ENCODE measurements at places on chromosomes 3 and 15. TPM values are rescaled to one million over a fixed set of nuclear protein-coding genes. Genes with fewer than 3 reads are reported as not detected.

The APBA2 gene
- polyA plus RNA-seq: 25.4 TPM

The PPARG gene
- not detected for polyA plus RNA-seq

DNA sequence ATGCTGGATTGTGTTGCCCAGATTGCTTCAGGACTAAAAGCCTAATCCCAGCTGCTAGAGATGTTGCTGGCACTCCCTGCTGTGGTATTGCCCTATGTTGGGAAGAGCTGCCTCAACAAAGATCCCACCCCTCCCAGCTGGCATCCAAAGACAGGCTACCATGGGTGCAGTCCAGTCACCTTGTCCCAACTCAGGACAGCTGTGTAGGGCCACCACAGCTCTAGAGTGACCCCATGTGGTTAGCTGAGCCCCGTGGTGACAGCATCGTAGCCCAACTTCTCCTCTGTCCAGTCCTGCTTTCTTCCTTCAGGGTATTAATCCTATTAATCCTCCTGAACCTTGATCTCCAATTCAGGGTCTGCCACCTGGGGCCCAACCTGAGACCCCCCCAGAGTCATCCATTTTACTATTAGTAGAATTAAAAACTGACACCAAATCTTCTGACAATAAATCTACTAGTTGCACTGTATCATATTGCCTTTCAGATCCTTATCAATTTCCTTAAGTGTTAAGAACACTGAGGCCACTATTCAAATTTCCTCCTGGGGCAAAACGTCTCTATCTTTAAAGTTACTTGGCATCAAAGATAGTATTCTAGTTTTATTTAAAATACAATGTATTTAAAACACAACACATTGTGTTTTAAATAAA lies 83.5 kb downstream of the AQP9 start:
- no peaks in the 10 kb centered on the region for H3K36me3 ChIP-seq
- H3K27ac ChIP-seq: no peak overlapping the region
- H3K4me3 ChIP-seq: no peak overlapping the region
- peaks cover 8% of the 10 kb centered on the region for H3K27me3 ChIP-seq

DNA sequence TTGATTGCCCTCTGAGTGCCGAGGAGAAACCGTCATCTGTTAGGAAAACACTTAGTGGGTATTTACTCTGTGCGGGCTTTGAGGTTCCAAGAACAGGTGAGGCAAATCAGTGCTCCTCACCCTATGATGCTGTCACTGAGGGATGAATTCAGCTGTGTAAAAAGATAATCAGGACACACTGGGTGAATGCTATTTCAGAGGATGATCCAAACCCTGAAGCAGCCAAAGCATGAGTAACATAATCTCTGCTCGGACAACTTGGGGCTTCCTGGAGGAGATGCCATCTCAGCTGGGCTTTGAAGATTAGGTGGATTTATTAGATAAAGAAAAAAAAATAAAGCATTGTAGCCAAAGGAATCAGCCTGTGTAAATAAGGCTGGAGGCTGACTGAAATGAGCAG lies 10.5 kb upstream of the GADL1 start:
- no peak overlapping the region for H3K27ac ChIP-seq
- H3K4me3 ChIP-seq: no peak overlapping the region
- no peaks in the 10 kb centered on the region for H3K4me1 ChIP-seq
- H3K36me3 ChIP-seq: no peaks in the 10 kb centered on the region

- no peak for DNase-seq
- H3K36me3 ChIP-seq: no peaks in the 10 kb centered on the region
- H3K4me3 ChIP-seq: no peak overlapping the region
- no peaks in the 10 kb centered on the region for H3K27me3 ChIP-seq
These were observed 65.8 kb upstream of the CFAP20DC start for GRCh38 chr3:59115364-59116232.
